Suprapubic skin (tissue), 4 donors: ENCODE measurements at places on chromosomes 6 and 20. TPM values are rescaled to one million over a fixed set of nuclear protein-coding genes. Genes with fewer than 3 reads are reported as not detected.

Gene PDYN
- not detected for total RNA-seq

- no peak for DNase-seq
Observed at GRCh38 chr6:15715060-15715459, 52.2 kb upstream of the DTNBP1 start.

Gene KHDC3L
- not detected for total RNA-seq

DNA sequence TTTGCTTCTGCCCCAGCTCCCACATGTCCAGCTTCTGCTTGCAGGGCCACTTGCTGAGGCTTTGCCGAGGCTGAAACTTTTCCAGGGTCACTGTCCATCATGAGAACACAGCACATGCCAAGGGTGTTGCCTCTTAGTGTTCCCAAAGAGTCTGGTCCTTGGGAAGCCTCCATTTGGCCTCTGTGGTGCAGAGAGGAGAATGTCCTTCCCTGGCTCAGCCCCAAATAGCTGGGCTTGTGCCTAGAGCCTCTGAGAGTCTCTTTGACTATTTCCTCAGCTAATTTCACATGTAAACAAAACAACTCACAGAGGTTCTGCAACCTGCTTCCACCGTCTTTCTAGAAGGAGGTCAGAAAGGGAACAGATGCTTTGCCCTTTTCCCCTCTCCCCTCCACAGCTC, 40.4 kb upstream of the RAB23 start:
- peak; percentile 85 for DNase-seq

DNA sequence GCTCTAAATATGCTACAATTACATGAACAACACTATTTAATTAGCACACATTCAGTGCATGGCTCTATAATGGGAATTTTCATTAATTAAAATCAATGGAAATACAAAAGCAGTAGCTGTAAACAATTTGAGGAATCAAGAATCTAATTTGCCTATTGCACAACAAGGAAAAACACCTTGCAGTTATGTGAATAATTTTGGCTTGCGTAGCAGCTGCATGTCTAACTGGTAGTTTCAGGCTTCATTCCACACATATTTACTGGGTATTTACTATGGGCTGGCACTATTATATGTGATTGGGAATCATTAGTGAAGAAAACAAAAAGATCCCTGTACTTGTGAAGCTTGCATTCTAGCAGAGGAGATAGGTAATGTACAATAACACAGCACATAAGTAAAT, 26.4 kb downstream of the KIF6 start:
- DNase-seq, result no peak

DNA sequence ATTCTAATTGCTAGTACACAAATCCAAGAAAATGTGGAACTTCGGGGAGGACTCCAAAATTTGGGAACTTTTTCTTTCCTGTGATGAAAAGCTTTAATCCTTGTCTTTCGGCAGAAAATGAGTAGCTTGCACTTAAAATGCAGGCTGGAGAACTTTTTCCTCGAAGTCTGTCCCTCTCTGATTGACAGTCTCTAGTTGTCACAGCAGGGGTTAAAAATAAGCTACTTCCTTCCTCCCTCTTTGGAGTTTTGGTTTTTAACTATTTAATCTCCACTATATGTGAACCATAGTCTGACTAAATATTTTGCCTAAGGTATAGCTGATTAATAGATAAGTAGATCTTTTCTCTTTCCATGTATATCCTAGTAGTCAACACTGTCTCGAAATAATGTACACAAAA, 66.8 kb upstream of the MBOAT1 start:
- no peak for DNase-seq

DNA sequence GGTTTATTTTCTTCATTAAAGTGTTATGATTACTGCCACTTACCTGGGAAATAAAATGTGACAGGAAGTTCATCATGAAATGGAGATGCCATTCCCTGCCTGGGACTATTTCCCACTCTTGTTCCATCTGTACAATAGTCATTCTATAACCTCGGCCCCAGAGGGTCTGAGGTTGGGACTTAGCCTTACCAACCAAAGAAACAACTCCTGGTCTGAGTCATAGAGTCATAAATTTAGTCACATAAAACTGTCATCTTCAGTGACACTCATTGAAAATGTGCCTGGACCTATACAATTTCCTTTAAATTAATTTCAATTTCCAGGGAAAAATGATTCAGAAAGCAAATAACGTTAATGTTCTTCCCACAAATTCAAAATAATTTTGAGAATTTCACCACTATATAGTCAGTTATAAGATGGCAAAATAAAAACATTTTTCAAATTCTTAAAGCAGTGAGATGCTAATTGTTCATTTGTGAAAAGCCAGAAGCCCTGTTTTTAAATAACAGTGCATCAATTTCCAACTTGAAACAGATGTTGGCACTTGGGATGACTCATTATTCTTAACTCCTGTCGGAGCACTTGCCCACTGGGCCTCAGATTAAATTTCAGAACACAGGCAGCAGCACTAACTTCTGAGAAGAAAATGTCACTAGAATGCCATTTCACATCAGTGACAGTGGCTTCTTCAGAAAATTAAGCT, 201.2 kb upstream of the SMLR1 start:
- DNase-seq, result no peak

Gene CRYBG1
- total RNA-seq, result 105 TPM

GRCh38 chr6:116159782-116160524, 34.0 kb upstream of the COL10A1 start:
- DNase-seq, result no peak

DNA sequence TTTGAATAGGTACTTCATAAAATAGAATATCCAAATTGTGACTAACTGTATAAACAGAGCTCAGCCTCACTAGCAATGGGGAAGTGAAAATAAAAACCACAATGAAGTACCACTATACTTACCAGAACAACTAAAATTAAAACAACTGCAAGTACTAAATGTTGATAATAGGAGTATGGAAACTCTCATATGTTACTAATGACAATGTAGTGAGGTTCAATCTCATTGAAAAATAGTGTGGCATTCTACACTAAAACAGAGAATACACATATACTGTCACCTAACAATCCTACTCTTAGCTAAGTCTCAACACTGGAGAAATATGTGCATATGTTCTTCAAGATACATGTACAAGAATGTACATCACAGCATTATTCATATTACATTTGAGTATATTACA, 132.0 kb upstream of the CARMIL1 start:
- no peak for DNase-seq

- DNase-seq, result no peak
Observed at GRCh38 chr6:107626645-107627044, 136.7 kb downstream of the SOBP start.

DNA sequence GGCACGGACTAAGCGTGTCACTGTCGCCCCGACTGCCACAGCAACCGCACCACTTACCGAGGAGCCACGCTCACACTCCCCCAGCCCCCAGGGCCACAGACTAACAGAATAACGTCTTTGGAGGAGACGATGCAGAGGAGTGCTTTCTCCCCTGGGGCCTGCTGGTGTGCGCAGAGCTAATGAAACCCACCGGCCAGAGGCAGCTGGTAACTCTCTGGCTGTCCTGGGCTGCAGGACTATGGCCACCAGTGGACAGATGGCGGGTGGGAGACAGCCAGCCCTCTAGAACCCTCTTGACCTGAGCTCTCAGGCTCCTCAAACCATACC, 228.0 kb downstream of the DLL1 start:
- no peak for DNase-seq
